ENCODE measurements at places on chromosomes 4 and X.

DNA sequence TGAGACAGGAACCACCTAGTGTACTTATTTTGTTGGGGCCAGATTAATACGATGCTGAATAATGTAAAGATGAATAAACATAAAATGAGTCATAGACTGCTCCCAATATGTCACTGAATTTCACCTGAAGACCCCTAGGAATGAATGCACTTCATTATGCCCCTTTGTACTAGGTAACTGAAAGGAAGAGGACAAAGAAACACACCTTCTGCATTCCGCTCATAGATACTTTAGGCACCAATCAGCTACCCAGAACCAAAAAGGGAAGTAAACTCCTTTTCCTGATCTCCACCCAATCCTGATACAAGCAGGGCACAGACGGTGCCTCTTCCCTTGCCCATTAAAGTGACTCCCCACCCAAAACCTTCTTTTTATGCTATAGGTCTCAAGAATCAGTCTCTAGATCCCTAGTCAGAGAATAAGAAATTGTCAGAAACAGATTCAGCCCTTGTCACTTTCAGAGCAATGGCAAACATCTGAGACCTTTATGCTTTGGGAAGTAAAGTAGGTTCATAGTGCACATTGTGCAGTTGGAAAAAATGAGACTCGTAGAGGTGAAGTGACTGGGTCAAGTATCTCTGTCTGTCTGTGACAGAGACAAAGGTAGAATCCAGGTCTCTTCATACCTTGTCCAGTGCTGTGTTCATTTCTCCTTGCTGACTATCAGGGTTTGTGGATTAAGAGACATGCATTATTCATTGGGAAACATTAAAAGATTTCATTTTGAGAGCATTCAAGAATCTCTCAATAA is 2.3 kb downstream of the GPR174 start:
- DNase-seq, result no peak

DNA sequence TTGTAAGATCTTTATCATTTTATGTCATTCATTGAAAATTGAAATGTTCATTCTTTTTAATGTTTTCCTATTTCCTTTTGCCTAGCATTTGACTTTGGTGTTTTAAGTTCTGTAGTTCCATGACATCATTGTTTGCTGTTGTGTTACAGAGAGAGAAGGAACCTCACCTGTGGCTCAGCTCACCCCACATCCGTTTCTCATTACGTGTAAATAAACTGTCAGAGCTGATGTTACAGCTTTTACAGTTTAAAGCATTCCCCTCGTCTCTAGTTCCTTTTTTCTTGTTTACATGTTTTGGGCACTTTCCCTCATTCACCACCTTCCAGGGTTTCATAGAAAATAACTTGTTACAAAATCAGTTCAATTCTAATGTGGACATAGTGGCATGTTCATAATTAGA is 137.2 kb downstream of the FNIP2 start:
- no peak for DNase-seq

GRCh38 chr4:100285121-100285520 is 94.9 kb upstream of the DDIT4L start:
- DNase-seq, result no peak

DNA sequence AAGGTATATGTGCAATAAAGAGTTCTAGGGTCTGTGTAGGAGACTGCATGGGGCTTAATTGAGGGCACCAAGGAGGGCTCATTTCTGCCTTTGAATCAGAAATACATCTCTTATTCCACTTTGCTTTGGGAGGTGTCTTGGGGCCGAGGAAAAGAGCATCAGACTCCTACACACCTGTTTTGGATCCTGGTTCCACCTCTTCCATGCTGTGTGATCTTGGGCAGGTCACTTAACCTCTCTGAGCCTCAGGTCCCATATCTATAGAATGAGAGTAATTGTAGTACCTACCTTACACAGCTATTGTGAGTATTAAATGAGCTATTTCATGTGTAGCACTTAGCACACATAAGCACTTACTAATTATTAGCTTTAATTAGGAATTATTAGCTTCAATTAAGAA is 100.6 kb downstream of the RTL5 start:
- DNase-seq, result no peak

DNA sequence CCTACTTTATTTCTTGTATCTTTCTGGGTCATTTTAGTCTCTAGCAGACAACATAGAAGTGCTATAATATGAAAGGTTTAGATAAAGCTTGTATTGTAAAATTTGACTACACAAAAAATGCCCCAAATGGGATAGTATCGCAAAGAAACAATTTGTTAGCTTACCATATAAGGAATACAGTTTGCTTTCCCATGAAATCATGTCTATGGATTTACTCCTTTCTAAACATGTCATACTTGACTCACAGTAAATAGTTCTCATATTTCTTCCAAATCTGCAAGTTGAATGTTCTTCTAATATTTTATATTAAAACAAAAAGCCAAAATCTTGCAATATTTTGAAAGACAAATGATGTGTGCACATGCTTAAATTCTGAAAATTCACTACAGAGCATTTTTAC is 103.9 kb downstream of the PPA2 start:
- DNase-seq, result no peak

DNA sequence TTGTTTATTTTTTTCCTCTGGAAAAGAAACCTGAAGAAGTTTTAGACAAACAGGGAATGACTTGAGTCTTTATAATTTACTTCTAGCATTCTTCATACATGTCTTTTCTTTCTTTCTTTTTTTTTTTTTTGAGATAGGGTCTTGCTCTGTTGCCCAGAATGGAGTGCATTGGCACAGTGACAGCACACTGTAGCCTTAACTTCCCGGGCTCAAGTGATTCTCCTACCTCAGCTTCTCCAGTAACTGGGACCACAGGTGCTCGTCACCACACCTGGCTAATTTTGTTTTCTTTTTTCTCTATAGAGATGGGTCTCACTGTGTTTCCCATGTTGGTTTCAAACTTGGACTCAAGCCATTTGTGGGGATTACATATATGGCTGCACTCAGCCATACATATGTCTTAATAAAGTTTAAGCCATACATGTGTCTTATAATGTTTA is 71.8 kb downstream of the RAPGEF2 start:
- no peak for DNase-seq

DNA sequence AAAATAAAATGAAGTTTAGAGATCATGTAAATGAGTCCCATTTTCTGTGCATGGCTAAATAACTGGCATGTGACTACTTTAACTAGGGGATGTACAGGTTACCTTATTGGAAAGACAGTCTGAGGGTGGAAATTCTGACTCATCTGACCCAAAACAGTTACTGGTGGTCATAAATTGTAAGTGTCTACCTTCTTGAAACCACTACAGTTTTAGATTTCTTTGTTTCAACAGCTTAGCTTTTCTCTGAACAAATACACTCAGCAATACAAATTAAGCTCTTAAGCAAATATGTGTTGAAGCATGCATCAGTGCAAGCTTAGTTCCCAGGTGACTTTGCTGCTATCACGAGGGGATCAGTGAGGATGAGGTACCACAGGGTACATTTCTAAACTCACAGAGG is 60.7 kb upstream of the PGM2 start:
- DNase-seq, result no peak

GRCh38 chrX:23857363-23857762 is 50.4 kb downstream of the APOO start:
- DNase-seq, result no peak

DNA sequence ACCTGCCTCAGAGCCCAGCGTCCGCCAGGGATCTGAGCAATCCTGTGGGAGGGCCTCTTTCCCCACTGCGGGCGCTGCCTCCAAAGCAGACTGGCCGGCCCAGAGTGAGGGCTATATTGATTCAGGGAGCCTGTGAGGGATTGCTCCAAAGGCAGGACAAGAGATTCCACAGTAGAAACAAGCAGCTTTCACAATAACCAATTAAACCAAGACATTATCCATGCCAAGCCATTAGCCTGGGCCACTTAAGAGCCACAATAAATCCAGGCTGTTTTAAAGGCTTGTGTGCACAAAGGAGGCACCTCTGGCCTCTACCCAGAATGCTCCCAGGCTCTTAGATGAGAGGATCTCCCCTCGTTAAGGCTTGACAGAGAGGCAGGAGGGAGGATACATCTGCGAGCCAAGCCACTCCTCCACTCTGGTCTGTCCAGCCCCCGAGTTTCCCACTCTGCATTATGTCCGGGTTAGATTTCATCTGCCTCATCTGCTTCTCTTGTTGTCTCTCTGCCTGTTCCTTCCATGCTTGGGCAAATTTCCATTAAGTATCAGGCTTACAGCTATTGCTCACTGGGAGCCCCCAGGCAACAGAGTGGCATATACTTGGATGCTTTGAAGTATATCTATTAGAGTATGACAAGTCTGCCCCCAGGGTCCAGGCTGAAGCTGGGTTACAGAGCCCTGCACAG is 357.9 kb downstream of the UNC5C start:
- no peak for DNase-seq

- no peak for DNase-seq
Observed at GRCh38 chr4:176186671-176187395, 8.6 kb downstream of the SPATA4 start.

GRCh38 chrX:17814557-17814956 is 46.5 kb downstream of the RAI2 start:
- DNase-seq, result no peak

DNA sequence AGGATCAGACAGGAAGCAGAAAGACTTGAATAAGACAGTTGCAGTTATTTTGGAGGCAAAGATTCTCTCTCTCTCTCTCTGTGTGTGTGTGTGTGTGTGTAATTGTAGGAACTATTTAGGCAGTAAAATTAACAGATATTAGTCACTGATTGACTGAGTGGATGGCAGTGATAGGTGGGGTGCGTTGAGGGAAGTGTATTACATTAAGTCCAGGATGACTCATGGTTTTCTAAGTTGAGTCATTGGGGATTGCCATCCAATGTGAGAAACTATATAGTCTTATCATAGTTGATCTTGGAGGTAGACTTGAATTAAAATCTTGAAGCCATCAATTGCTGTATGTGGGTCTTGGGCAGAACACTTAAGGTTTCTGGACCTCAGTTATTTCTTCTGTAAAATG is 75.4 kb downstream of the AR start:
- no peak for DNase-seq

- DNase-seq, result no peak
Observed at GRCh38 chr4:61514991-61515390, 314.9 kb downstream of the ADGRL3 start.

DNA sequence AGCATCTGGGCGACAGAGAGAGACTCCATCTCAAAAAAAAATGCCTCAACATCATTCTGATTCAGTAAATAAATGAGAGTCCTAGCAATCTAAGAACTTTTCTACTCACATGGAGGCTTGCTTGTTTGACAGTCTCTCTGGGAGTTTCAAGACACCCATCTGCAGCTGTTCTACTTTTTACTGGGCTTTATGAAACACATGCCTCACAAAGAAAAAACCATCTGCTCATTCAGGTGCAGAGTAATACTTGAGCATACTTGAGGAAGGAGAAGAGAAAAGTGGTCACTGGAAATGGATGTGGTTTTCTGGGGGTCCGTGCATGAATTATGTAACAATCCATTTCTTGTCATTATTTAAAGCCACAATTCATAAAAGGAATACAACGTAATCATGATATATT is 87.1 kb upstream of the DDX53 start:
- DNase-seq, result no peak

DNA sequence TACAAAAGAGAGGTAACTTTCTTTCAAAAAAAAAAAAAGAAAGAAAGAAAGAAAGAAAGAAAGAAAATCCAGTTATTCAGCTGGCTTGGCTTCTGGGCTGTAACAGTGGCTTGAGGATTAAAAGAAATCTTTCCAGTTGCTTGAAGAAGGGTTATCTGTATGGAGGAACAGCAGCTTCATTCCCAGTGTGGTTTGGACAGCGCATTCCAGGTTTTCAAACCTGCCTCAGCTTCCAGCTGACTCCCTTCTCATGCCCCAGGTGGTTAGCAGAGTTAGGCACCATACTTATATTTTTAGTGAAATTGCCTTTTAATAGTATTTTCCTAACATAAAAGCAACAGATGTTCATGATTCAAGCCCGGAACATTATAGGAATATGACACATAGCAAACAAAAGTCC is 48.6 kb downstream of the TMEM164 start:
- DNase-seq, result no peak

GRCh38 chr4:93444860-93445259 is 383.7 kb upstream of the ATOH1 start:
- no peak for DNase-seq

GRCh38 chr4:162282684-162283083 is 118.9 kb upstream of the FSTL5 start:
- no peak for DNase-seq

- DNase-seq, result no peak
Observed at GRCh38 chr4:110926841-110927400, 304.0 kb upstream of the PITX2 start.

DNA sequence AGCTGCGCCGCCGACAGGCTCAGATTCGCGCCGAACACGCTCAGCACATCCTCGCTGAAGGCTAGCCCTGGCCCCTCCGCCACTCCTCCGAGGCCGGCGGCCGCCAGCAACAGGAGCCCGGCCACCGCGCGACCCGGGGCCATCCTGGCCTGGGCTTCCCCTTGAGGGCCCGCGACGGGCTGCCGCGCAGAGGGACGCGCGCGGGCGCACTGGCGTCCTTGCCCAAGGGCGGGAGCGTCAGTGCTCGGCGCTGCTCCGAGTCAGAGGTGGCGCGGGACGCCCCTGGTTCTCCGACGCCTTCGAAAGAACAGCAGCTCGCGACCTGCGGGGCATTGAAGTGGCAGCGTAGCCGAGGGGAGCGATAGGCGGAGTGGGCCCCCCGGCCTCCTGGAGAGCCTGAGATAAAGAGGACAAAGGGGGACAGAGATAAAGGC is 745 bp downstream of the SLC39A8 start:
- peak; percentile 57 for DNase-seq

GRCh38 chr4:10577508-10578426 is 106.8 kb downstream of the CLNK start:
- DNase-seq, result no peak

DNA sequence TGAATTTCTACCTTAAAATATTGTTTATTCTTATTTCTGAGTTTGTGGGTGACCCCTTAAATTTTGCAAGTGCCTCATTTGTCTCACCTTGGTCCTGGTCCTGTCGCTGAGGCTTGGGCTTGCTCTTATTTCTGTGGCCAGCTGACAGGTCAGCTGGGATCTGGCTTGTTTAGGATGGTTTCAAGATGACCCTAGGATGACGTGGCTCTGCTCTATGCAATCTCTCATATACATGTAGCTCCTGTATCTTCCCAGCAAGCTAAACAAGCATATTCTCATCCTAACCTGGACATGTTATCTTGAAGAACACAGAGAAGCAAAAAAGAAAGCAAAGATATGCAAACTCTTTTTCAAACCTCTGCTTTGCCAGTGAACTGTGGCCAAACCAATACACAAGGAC is 158.4 kb downstream of the BANK1 start:
- DNase-seq, result no peak

GRCh38 chr4:80231180-80231579 is 33.9 kb downstream of the PRDM8 start:
- no peak for DNase-seq

DNA sequence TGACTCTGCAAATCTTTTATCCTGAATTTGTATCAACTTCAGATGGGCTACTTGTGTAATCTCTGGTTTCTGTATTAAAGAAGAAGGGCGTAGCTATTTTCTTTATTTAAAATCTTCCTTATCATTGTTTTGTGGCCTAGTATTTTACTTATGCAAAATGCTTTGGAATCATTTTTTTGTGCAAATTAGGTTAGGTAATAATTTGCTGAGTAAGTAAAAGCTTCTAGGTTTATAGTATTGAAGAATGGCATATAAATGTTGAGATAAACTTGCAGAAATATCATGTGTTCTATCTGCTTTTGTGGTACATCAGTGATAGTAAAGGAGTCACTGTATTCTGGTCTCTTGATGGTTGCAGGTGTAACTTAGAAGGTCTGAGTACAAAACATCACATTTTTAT is 197.2 kb upstream of the IL15 start:
- DNase-seq, result no peak

GRCh38 chrX:101931136-101931487 is 715 bp downstream of the ZMAT1 start:
- no peak for DNase-seq

- no peak for DNase-seq
Observed at GRCh38 chr4:173169178-173169427, 492 bp downstream of the GALNT7 start.

All from heart left ventricle (tissue), 16 donors.